HCT116 (cell line): ENCODE measurements at places on chromosomes 16 and 17. TPM values are rescaled to one million over a fixed set of nuclear protein-coding genes. Genes with fewer than 3 reads are reported as not detected.

The KCNH6 gene
- total RNA-seq: not detected

The CFAP97D1 gene
- total RNA-seq: 0.15 TPM

The TRIM72 gene
- total RNA-seq: 43.8 TPM

The TPSG1 gene
- total RNA-seq: not detected

The SLC35G3 gene
- total RNA-seq: not detected

The SPDYE4 gene
- total RNA-seq: not detected

The MVP gene
- 75.1 TPM for total RNA-seq

The TBC1D3I gene
- total RNA-seq: 0.17 TPM

The NGFR gene
- 6.1 TPM for total RNA-seq

The GAST gene
- total RNA-seq: not detected

The RAD51D gene
- 12.9 TPM for total RNA-seq

The KCNG4 gene
- total RNA-seq: not detected

The SLC16A5 gene
- total RNA-seq: 79.3 TPM

The RBFOX1 gene
- total RNA-seq: not detected

The WSCD1 gene
- 0.15 TPM for total RNA-seq

The RGS11 gene
- not detected for total RNA-seq

The RCVRN gene
- not detected for total RNA-seq

The SRR gene
- total RNA-seq: 15.1 TPM

The SPG7 gene
- 116 TPM for total RNA-seq

The NPIPA5 gene
- total RNA-seq: 9.3 TPM

The SLC6A2 gene
- not detected for total RNA-seq

The SLFN13 gene
- total RNA-seq: 0.10 TPM

The PCGF2 gene
- 64.6 TPM for total RNA-seq

The KRTAP2-1 gene
- total RNA-seq: not detected

The PRRT2 gene
- 4.0 TPM for total RNA-seq

The KRT40 gene
- total RNA-seq: not detected

The KRT33A gene
- total RNA-seq: not detected

The CCL16 gene
- not detected for total RNA-seq

The MYH2 gene
- total RNA-seq: not detected

The MAF gene
- 0.27 TPM for total RNA-seq

The MT4 gene
- not detected for total RNA-seq

The LHX1 gene
- total RNA-seq: 0.44 TPM

The RGS9 gene
- 8.6 TPM for total RNA-seq

The TBC1D3E gene
- not detected for total RNA-seq

The CD7 gene
- total RNA-seq: 0.61 TPM

The DNAH2 gene
- total RNA-seq: 2.0 TPM

The LRRC46 gene
- 0.76 TPM for total RNA-seq

The RANBP10 gene
- total RNA-seq: 16.9 TPM

The SLC46A1 gene
- 17.8 TPM for total RNA-seq

The HBA2 gene
- 3.0 TPM for total RNA-seq

The TMEM88 gene
- 2.8 TPM for total RNA-seq

The ITPRIPL2 gene
- total RNA-seq: 67.9 TPM

The EVPLL gene
- total RNA-seq: not detected

The OR1E1 gene
- not detected for total RNA-seq
